Posterior cingulate gyrus (tissue), 11 donors: ENCODE measurements at places on chromosomes 1 and 21.

DNA sequence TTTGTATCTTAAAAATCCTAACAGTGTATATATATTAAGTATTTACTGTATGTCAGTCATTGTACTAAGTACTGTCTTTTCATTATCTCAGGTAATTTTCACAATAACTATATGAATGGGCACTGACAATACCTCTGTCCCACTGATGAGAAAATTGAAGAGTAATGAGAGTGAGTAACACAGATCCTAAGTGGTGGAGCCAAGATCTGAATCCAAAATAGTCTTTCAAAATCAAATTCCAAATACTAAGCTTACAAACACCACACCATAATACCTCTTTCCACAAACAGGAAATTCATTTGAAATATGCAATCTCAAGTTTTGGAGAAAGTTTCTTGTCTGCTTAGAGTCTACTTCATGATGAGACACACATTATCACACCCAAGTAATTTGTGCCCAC lies 105.9 kb upstream of the EDEM3 start:
- DNase-seq = no peak

- no peak for DNase-seq
Measured at GRCh38 chr1:11204396-11205190, 15.4 kb downstream of the ANGPTL7 start.

DNA sequence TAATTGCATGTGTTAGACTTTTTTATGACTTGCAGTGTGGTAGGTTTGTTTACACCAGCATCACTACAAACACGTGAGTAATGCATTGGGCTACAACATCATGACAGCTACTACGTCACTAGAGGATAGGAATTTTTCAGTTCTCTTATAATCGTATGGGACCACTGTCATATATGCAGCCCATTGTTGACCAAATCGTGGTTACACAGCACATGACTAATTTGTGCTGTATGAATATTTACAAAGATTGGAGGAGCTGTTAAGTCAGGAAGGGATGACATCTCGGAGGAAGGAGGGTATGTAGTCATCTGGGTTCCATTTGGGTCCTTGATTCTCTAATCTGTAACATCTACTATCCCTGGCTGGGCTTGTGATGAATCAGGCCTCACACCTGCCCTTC lies 270.9 kb downstream of the TNR start:
- no peak for DNase-seq

DNA sequence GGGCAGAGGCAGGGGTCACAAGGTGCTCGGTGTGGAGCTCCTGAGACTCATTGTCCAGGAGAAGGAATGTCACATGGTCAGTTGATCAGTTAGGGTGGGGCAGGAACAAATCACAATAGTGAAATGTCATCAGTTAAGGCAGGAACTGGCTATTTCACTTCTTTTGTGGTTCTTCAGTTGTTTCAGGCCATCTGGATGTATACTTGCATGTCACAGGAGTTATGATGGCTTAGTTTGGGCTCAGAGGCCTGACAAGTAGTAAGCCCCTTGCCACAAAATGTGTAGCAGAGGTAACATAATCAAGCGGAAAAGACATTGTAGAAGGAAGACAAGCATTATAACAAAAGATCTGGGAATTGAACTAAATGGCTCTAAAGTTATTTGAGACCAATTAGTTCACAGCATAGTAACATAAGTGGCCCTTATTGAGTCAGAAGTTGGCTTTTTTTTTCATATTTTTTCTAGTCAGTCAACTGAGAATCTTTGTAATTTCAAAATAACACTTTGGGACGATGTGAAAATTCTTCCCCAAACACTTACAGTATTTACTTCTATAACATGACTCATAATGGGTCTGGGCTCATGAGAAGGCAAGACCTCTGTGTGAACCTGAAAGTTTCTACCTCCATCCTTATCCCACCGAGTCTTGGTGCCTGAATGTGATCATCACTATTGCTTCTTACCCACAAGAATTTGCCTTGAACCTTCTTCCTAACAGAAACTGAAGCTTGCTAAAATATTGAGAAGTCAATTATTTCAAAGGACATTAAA lies 137.0 kb upstream of the DPT start:
- DNase-seq = no peak
